Skin of body (tissue), 3 donors: ENCODE measurements at places on chromosomes 16 and 17. TPM values are rescaled to one million over a fixed set of nuclear protein-coding genes. Genes with fewer than 3 reads are reported as not detected.

- DNase-seq = no peak
Observed at GRCh38 chr16:12159028-12159427, 182.5 kb downstream of the SNX29 start.

GRCh38 chr17:46158323-46159296, 34.6 kb downstream of the KANSL1 start:
- no peak for DNase-seq

DNA sequence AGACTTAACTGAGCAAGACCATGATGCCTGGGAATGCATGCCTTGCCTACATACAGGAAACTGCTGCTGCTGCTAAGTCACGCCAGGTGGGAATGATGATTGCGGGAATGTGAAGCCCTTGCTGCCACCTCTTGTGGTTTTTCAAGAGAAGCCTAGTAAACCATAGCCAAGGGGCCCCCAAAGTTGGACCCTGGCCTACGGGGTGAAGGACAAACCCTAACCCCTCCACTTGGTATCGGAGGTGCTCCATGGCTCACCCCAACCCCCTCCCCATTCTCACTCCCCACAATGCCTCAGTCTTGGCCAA, 233.9 kb downstream of the ZNF423 start:
- no peak for DNase-seq

DNA sequence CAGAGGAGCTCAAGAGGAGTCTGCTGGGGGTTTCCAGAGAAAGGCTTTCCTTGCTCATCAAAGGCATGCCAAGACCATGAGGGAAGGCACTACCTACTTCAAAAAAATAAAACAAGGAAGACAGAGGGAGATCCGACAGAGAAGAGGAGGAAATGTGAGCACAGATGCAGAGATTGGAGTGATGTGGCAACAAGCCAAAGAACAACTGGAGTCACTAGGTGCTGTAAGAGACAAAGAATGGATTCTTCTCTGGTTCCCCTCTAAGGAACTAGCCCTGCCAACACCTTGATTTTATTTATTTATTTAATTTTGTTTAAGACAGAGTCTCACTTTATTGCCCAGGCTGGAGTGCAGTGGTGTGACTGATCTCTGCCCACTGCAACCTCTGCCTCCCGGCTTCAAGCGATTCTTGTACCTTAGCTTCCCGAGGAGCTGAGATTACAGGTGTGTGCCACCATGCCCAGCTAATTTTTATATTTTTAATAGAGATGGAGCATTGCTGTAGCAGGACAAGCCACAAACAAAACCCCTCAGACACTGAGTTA, 13.8 kb upstream of the ACSF2 start:
- DNase-seq = no peak

DNA sequence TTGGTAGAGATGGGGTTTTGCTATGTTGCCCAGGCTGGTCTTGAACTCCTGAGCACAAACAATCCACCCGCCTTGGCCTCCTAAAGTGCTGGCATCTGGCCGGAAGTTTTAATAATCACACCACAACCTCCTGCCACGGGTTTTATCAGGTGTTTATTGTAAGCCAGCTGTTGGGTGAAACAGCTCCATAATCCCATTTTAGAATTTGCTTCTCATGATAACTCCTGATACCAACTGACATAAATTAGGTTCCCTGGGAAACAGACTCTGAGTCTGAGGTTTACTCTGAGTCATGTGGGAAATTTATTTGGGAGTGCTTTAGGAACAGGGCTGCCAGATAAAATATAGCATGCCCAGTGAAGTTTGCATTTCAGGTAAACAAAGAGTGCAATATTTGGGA, 122.6 kb upstream of the MED13 start:
- DNase-seq = no peak

- no peak for DNase-seq
Observed at GRCh38 chr16:29978564-29979270, 5.0 kb downstream of the TAOK2 start.

GRCh38 chr17:44966348-44967025, 1.6 kb downstream of the C1QL1 start:
- no peak for DNase-seq

GRCh38 chr17:47676510-47677165, 17.3 kb upstream of the TBKBP1 start:
- no peak for DNase-seq

- no peak for DNase-seq
Observed at GRCh38 chr17:35257208-35257659, 14.4 kb downstream of the SLFN5 start.

DNA sequence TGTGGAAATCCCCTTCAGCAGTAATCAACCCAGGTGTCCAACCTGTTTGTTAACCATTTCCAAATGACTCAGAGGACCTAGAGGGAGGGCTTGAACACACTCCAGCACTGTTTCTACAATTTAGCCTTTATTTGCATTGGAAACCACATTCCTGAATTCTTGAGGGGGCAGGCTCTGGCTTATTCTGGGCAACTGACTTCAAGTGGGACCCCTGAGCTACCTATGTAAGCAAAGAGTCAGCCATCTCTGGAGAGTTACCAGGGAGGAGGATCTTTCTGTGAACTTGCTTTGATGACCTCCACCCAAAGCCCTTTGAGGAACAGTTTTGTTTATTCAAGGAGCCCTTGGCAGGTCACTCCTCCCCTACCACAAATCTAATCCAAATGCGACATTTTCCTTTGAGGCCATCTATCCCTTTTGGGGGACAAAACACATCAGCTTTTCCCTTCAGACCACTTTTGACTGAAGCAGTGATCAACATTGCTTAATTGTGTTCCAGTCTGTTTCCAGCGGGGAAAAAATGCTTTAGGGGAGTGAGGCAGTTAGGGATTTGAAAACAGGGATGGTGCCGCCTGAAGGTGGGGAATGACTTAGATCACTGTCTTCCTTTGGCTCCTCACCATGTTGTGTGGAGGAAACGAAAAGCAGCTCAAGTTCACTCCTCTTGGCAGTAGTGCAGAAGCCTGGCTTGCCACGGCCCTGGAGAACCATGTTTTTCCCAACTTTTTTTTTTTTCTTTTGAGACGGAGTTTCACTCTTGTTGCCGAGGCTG, 46.2 kb downstream of the TUBD1 start:
- peak; percentile 53 for DNase-seq

DNA sequence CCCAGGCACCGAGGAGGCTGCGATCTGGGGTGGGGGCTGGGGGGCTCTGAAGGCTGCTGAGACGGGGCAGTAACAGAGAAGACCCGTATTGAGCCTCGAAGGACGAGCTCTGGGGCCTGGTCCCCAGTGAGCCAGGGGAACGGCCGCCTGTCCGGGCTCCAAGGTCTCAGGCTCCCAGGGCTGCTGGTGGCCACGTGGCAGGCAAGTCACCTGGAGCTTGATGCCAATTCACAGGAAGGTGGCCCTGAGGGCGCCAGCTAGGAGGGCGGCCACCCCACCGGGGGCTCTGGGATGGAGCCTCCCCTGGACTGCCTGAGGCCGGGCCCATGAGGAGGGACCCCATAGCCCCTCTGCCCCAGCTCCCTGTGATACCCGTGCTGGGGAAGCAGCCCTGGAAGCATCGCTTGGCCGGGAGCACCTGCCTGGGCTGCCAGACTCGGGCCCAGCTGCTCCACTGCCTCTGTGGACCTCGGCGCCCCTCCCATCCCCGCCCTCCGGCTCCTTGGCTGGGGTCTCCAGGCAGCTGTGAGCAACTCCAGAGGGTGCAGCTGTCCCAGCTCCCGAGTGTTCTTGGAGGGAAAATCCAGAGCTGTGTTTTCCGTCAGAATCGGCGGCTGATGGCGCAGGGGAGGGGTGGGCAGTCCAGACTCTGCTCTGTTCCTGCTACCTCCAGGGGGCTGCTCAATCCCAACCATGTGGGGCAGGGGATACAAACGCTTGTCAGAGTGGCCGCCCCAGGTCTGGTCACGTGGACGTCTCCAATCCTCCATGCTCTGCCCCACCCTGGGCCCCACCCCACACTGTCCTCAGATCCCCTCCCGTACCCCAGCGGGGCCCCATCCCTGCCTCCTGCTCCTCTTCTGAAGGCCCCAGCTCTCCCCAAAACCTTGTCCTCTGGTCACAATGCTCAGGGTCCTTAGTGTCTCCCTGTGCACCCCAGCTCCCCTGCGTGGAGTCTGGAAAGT, 67.2 kb upstream of the GNG13 start:
- no peak for DNase-seq

DNA sequence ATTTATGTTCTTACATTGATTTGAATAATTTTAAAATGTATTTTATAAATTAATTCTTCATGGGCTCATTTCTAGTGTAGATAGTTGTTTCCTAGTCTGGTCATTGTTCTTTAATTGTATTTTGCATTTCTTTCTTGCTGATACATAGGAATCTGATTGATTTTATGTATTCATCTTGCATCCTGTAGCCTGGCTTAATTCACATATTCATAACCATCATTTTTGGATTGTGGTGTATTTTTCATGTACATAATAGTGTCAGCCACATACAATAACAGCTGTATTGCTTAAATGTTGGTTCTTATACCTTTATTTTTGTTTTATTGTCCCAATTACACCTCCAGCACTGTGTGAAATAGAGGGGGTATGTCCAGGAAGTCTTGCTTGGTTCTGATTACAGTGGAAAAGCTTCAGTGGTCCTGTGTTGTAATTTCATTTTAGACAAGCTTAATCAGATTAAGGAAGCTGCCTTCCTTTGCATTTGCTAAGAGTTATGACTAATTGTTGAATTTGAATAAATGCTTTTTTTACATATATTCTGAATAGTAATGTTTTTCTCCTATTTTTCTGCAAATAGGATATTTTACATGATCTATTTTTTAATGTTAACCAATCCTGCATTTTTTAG, 103.7 kb downstream of the USP22 start:
- DNase-seq = no peak

DNA sequence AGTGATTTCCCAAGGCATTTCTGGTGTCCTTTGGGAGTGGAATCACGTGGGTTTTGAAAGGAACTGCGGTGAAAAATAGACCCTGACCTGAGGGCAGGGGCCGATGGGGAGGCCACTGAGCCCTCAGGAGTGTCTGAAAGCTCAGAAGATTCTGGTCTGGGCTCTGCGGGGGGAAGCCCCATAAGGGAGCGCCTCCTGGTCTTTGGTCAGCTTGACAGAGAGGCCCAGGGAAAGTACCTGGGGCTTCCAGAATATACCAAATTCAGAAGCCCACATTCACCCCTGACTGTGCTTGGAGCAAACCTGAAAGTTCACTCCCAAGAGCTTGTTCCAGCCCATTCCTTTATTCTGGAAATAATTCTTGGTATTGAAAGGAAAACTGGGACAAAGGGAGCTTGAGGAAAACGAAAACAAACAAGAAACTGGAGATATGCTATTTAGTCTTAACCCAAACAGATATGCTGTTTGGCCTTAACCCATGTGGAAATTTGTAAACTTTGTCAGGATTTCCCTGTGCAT, 23.2 kb upstream of the NAGLU start:
- DNase-seq = no peak

The TNRC6C gene
- total RNA-seq = 13.6 TPM

The SECTM1 gene
- 11.7 TPM for total RNA-seq

The UBB gene
- total RNA-seq = 1,502 TPM

The ITGAX gene
- total RNA-seq = 3.3 TPM

The COX4I1 gene
- total RNA-seq = 267 TPM

The KRT222 gene
- 0.49 TPM for total RNA-seq

The SLFN11 gene
- 27.9 TPM for total RNA-seq
